ENCODE measurements at places on chromosomes 1 and 21. TPM values are rescaled to one million over a fixed set of nuclear protein-coding genes. Genes with fewer than 3 reads are reported as not detected.

GRCh38 chr1:173307845-173308244, 100.7 kb upstream of the TNFSF4 start:
- no peak for DNase-seq

DNA sequence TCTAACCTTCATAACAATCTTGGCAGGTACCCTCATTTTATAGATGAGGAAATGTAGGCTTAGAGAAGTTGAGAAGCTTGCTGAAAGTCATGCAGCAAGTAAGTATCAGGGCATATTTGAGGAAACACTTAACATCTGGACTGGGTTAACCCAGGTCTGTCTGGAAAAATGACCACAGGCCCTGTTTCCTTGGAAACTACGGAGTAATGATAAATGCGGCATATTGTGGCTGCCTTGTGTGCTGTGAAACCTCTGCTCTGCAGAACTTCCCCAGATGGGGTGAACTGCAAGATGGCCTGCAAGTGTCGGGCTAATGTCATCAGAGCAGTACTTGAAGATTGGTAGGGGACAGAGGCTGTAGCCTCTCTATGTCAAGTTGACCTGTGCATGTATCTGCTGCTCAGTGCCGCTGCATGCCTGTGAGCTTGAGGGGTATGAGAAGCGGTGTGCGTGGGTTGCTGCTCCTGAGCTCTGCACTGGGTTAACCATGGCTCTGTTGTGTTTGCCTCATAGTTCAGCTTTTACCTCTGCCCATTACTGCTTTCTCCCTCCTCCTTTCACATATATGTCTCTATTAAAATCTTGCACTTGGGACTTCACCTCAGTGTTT, 83.1 kb downstream of the WDR3 start:
- no peak for DNase-seq

KCNA3 gene
- 8.1 TPM for total RNA-seq

DNA sequence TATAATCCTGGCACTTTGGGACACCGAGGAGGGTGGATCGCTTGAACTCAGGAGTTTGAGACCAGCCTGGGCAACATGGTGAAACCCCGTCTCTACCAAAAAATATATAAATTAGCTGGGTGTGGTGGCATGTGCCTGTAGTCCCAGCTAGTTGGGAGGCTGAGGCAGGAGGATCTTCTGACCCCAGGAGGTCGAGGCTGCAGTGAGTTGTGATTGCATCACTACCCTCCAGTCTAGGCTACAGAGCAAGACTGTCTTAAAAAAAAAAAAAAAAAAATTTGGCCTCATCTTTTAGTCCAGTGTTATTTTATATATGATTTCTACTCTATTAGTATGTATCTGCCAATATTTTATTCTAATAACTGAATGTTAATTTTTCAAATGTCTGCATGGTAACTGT, 59.7 kb downstream of the PPP2R5A start:
- no peak for DNase-seq

GJB5 gene
- 23.6 TPM for total RNA-seq

- DNase-seq = no peak
These were observed 36.1 kb downstream of the PEX14 start for GRCh38 chr1:10510520-10511493.

Data from vagina (tissue), 2 donors.